ENCODE measurements at places on chromosomes 16 and 17.
A peak's percentile ranks its signal among the peaks of the same experiment; 100 is the strongest.

DNA sequence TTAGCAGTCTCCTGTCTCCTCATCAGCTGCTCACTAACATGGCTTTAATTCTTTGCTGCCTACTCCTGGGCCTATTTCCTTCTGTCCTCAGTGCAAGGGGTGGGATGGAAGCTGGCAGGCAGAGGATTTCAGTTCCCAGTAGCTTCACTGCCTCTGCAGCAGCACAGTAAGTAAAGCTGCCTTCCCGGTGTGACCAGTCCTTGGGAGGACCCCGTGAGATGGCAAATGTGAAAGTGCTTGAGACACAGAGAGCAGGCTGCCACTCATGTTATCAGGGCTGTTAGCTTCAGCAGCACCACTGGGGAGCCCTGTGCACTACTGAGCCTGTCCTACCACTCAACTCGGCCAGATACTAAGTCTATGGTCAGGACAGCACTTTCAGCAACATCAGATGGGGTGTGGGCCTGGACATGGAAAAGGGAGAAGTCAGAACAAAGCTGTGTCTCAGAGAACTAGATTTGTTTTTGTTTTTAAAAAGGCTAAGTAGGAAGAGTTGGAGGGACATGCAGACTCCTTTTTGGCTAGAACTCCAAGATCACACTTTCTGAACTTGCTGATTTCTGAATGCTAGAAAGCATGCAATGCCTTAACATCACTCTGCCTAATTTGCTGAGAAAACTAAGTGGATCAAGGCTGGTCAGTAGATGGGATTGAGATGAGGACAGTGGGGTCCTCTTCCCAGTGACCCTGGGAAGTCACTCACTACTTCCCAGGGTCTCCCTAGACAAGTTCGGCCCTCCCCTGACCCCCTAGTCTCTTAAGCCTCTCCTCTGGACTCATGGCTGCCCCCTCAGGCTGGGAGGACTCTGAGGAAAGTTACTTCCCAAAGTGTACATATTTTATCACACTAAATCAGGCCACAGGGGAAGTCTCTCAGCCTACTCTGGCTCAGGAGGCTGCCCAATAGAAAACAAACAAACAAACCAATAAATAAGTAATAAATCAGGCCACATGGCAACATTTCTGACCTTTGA is 1.1 kb downstream of the ACSF2 start:
- DNase-seq, result peak; percentile 19

GRCh38 chr16:20910781-20911321 is 10.3 kb downstream of the LYRM1 start:
- DNase-seq, result no peak

DNA sequence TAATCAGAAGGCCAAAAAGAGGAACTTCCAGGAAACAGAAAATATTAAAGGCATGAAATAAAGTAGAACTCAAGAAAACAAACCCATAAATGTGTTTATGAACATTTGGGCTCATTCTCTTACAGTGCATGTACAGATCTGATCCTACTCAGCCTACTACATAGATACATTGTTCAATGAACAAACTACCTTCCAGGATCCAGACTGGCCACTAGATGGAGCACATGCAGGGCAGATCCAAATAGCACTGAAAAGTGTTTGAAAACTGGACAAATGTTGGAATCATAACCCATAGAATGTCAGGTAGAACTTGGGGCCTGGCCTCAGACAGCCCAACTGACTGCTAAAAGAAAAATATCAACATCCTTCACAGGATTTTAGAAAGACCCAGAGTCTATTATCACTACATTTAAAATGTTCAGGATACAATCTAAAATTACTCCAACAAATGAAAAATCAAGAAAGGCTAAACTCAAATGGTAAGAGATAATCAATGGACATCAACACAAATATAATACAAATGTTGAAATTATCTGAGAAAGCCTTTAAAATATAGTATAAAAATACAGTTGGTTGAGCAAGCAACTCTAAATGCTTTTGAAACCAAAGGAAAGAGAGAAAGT is 122.4 kb upstream of the NUDT7 start:
- peak; percentile 17 for DNase-seq

GRCh38 chr17:3738562-3739295 is 15.0 kb downstream of the HASPIN start:
- peak; percentile 77 for DNase-seq

DNA sequence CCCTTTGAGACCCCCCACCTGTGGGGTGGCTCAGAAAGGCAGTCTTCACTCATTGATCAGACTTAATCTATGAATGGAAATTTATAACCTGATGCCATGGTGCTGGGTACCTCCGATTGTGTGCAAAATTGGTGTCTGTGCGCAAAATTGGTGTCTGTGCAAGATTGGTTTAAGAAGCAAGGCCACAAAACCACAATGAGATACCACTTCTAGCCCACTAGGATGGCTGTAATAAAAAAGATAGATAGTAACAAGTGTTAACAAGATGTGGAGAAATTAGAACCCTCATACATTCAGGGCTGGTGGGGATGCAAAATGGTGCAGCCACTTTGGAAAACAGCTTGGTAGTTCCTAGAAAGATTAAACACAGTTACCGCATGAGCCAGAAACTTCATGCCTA is 13.9 kb upstream of the CSNK2A2 start:
- no peak for DNase-seq

DNA sequence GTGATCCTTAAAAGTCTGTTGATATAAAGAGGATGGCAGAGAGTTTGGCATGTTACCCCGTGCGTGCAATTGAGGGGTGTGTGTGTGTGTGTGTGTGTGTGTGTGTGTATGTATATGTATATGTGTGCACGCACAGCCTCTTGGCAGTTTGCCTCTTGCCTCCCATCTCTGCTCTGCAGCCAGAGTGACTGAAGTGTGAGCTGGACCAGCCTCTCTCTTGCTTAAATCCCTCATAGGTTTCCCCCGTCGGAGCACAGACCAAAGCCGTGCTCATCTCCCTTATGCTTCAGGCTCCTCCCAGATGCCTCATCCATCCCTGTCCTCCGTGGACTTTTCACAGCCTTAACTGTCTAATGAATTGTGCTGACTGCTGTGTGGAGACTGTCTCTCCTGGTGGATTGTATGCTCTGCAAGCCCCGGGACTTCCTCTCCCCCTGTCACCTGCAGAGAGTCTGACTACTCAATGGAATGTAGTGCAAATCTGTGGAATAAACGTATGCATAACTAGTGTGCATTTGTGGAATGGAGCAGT is 413.5 kb downstream of the CPPED1 start:
- DNase-seq, result no peak

DNA sequence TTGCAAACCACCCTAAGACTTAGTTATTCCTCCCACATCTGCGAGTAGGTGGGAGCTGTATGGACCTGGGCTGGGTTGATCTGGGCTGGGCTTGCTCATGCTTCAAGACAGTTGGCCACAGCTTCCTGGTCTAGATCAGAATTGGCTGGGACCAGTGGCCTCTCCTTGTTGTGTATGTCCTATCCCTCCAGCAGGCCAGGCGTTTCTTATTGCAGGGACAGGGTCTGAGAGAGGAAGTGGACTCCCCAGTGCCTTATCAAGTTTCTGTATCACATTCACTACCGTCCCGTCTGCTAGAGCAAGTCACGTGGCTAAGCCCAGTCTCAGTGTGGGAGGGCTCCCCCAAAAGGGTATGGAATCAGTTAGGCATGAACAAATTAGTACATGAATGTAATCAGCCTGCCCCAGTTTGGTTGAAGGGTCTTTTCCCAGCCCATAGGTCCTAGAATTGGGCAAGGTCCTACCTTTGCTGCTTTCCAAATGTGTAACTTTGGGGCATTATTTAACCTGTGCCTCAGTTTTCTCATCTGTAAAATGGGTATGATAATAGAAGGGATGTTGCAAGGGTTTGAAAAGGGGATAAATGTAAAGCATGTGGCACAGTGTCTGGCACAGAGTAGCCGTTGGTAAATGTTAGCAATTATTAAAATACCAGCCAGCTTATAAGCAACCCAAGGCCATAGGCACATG is 36.0 kb downstream of the NKD1 start:
- DNase-seq, result no peak

- DNase-seq, result no peak
Measured at GRCh38 chr16:56245197-56245596, 53.9 kb downstream of the GNAO1 start.

- DNase-seq, result no peak
Measured at GRCh38 chr17:12990041-12990808, 27.6 kb downstream of the ELAC2 start.

DNA sequence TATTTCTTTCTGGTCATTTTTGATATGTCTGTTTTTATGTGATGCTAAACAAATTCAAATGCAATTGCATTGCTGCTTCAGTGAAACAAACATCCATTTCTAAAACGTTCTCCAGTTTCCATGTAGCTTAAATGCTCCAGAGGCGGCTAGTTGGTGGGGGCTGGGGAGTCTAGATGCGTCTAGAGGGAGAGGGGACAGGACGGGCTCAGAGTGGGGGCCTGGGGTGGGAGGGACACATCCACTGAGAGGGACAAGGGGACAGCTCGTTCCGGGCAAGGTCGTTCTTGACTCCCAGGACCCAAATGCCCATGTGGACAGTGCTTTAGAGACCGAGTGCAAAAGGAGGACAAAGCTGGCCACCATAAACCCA is 102.3 kb downstream of the FOXL1 start:
- no peak for DNase-seq

GRCh38 chr17:71741836-71742235 is 379.0 kb upstream of the SOX9 start:
- no peak for DNase-seq
